ENCODE measurements at places on chromosomes 7 and 10. TPM values are rescaled to one million over a fixed set of nuclear protein-coding genes. Genes with fewer than 3 reads are reported as not detected.

DNA sequence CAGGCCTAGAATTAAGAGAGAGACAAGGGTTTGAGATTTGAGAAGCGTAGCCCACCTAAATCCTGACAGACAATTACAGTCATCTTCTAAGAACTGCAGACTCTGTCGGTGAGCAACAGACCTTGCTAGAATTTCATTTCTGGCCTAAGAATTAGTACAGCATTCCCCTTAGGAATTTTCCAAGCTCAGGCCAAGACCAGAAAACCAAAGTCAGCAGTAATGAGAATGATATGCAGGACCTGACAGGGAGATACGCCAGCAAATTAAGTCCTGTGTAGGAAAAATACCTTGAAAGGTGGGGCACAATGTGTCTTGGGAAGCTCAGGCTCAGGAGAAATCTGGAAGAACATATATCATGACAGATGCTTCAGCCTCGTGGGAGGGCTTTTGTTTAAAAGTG lies 52.7 kb upstream of the HERPUD2 start:
- no peak overlapping the region for H3K27ac ChIP-seq
- DNase-seq = no peak
- no peaks in the 10 kb centered on the region for H3K4me1 ChIP-seq
- no peaks in the 10 kb centered on the region for H3K27me3 ChIP-seq

Gene SCART1
- total RNA-seq = 3.7 TPM

DNA sequence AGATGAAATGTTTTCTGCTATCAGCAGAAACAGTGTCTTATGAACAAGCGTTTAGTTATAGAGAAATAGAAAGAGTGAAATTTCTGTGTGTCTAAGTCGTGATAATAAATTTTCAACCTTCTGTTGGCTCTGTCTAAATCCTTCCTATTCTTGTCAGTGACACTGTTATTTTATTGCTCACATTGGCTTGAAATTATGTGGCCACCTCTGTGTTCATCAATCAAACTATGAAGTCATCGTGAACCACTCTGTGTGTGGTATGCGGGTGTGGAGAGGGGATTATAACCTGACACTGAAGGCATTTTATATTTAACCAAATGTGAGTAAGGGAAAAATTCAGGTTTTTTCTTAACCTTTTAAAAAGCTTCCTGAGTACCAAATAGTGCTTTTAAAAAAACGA lies 12.3 kb downstream of the AOAH start:
- H3K36me3 ChIP-seq = no peaks in the 10 kb centered on the region
- H3K4me3 ChIP-seq = no peak overlapping the region
- no peak overlapping the region for H3K27ac ChIP-seq
- no peak for DNase-seq

DNA sequence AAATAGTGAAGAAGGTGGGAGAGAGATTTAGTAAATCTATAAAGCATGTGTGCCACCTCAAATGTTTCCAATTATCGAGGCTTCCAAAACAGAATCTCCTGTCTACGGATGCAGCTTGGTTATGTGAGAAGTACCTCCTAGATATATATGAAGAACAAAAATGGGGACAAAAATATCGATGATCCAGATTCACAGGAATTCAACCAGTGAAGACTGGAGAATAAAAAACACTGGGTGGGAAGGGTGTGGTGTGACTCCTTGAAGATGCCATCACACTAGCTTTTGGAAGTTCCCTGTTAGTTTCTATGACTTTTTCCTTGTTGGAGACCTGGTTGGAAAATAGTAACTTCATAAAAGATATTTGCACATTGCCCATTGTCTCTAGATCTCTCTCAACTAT lies 152.4 kb downstream of the LRRC4 start:
- DNase-seq = no peak
- no peaks in the 10 kb centered on the region for H3K36me3 ChIP-seq
- H3K27ac ChIP-seq = no peak overlapping the region
- no peak overlapping the region for H3K4me3 ChIP-seq
- no peaks in the 10 kb centered on the region for H3K4me1 ChIP-seq

DNA sequence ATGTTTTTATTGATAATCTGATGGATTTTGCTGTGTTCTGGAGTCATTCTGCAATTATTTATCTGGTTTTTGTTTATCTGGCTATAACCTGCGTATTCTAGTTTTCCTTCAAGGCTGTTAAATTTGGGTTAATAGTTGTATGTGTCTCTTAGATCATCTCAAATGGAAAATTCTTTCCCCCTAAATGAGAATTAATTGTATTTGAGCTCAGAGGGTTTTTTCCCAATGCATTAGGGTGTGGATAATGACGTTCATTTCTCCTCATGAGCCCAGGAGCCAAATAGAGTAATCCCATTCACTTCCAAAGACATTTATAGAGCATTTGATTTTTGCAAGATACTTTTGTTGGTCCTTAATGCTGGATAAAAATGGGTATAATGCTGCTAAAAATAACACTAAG lies 564.6 kb downstream of the GALNT17 start:
- no peak overlapping the region for H3K27ac ChIP-seq
- H3K4me1 ChIP-seq = no peaks in the 10 kb centered on the region
- DNase-seq = no peak
- H3K27me3 ChIP-seq = no peaks in the 10 kb centered on the region
- H3K4me3 ChIP-seq = no peak overlapping the region

GRCh38 chr10:120392245-120392644 lies 64.8 kb upstream of the PLPP4 start:
- peaks cover 6% of the 10 kb centered on the region for H3K4me1 ChIP-seq
- DNase-seq = no peak
- no peaks in the 10 kb centered on the region for H3K36me3 ChIP-seq
- H3K4me3 ChIP-seq = no peak overlapping the region
- peaks cover 23% of the 10 kb centered on the region for H3K27me3 ChIP-seq

DNA sequence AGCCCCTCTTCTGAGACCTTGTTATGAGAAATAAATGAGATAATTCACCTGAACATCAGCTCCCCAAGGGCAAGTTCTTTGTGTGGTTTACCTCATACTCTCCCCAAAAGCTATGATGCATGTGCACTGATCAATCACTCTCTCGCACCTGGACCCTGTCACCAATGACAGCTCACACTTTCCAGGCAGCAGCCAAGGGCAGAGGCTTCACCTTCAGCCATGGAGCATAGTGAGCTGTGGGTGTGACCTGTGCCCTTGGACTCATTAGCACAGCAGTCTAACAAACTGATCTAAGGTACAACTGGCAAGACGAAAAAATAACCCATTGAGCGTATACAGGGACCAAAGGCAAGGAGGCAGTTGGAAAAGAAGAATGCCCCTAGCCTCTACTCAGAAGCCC lies 17.0 kb downstream of the PDE1C start:
- no peak overlapping the region for H3K27ac ChIP-seq
- no peak for DNase-seq
- H3K4me1 ChIP-seq = no peaks in the 10 kb centered on the region
- H3K27me3 ChIP-seq = no peaks in the 10 kb centered on the region

DNA sequence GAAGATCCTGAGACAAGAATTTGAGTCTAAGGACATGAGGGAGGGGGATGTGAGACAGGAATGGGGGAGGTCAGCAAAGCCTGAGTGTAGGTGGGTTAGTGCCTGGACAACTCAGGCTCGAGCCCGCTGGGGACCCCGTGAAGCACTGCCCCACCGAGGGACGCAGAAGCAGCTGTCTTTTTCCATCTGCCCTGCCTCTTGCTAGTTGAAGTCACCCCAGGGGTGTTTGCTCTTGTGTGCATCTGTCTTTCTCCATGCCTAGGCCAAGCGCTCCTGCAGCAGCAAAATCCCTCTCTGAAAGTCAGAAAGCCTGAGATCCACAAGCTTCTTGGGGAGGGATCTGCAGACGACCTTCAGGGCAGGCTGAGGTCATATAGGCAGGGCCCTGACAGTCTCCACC lies 79.0 kb upstream of the CELF2 start:
- DNase-seq = no peak
- no peaks in the 10 kb centered on the region for H3K27me3 ChIP-seq
- H3K36me3 ChIP-seq = no peaks in the 10 kb centered on the region
- H3K4me1 ChIP-seq = no peaks in the 10 kb centered on the region
- no peak overlapping the region for H3K27ac ChIP-seq
- H3K4me3 ChIP-seq = no peak overlapping the region

DNA sequence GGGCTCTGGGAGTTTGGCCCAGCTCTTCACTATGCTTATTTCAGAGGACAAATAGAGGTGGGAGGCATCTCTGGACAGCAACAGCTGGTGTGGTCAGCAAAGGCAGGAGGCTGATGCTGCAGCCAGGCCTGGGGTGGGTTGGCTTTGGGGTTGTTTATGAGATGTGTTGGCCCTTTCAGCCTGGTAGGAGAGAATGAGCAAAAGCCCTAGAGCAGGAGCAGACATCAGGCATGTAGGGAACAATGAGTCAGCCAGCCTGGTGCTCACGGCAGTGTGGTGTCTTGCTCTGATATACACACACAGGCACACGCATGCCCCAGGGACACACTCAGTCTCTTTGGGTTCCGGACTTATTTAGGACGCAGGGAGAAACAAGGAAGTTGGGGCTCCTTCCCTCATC lies 157.1 kb downstream of the PRKCQ start:
- H3K4me3 ChIP-seq = no peak overlapping the region
- H3K27ac ChIP-seq = no peak overlapping the region
- peaks cover 26% of the 10 kb centered on the region for H3K27me3 ChIP-seq
- no peaks in the 10 kb centered on the region for H3K4me1 ChIP-seq
- H3K36me3 ChIP-seq = no peaks in the 10 kb centered on the region

- no peak overlapping the region for H3K4me3 ChIP-seq
- no peak overlapping the region for H3K27ac ChIP-seq
- no peaks in the 10 kb centered on the region for H3K4me1 ChIP-seq
Measured at GRCh38 chr7:41890631-41891274, 187.9 kb upstream of the INHBA start.

- DNase-seq = no peak
- H3K36me3 ChIP-seq = peaks cover 26% of the 10 kb centered on the region
- peaks cover 13% of the 10 kb centered on the region for H3K4me1 ChIP-seq
- H3K4me3 ChIP-seq = no peak overlapping the region
Measured at GRCh38 chr7:48098846-48099245, 9.8 kb downstream of the UPP1 start.

DNA sequence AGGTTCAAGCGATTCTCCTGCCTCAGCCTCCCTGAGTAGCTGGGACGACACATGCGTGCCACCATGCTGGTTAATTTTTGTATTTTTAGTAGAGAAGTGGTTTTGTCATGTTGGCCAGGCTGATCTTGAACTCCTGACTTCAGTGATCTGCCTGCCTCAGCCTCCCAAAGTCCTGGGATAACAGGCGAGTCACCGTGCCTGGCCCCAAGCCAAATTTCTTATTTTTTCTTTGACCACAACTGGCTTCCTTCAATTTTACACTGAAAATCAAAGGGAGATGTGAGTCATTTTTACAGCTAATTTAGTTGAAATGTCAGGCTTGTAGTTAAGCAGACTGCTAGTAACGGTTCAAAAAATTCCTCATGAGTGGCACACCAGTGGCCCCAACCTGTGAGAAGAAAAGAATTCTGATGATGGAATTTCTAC lies 7.8 kb downstream of the RNF216 start:
- no peaks in the 10 kb centered on the region for H3K36me3 ChIP-seq
- H3K4me3 ChIP-seq = peak overlapping the region; percentile 41
- DNase-seq = peak; percentile 90
- H3K4me1 ChIP-seq = peaks cover 64% of the 10 kb centered on the region
- peak overlapping the region; percentile 66 for H3K27ac ChIP-seq
- no peaks in the 10 kb centered on the region for H3K27me3 ChIP-seq

DNA sequence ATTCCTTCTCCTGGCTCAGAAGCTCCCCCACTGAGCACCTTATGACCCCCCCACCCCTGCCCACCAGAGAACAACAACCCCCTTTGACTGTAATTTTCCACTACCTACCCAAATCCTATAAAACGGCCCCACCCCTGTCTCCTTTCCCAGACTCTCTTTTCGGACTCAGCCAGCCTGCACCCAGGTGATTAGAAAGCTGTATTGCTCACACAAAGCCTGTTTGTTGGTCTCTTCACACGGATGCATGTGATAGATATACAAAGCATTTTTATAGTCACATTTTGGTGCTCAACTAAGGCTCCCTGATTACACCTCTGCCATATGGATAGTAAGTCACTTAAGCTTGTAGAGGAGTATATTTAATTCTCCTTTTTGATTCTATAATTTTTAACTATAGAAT lies 985.8 kb downstream of the REEP3 start:
- H3K27ac ChIP-seq = no peak overlapping the region
- no peak for DNase-seq
- no peaks in the 10 kb centered on the region for H3K4me1 ChIP-seq
- H3K4me3 ChIP-seq = no peak overlapping the region

Gene RALA
- 27.3 TPM for total RNA-seq

GRCh38 chr7:105647591-105647990 lies 66.3 kb upstream of the EFCAB10 start:
- peak; percentile 24 for DNase-seq
- H3K27me3 ChIP-seq = no peaks in the 10 kb centered on the region
- no peak overlapping the region for H3K4me3 ChIP-seq
- no peaks in the 10 kb centered on the region for H3K36me3 ChIP-seq

Gene PTF1A
- not detected for total RNA-seq

Gene POLR1F
- 21.1 TPM for total RNA-seq

Gene ZNF12
- 19.0 TPM for total RNA-seq

All from HCT116 (cell line).